ENCODE measurements at places on chromosomes 4 and X. TPM values are rescaled to one million over a fixed set of nuclear protein-coding genes. Genes with fewer than 3 reads are reported as not detected.
A peak's percentile ranks its signal among the peaks of the same experiment; 100 is the strongest.

- DNase-seq = no peak
These were observed 33.1 kb downstream of the EDNRA start for GRCh38 chr4:147513952-147514351.

NSD2 gene
- 53.5 TPM for total RNA-seq

GRCh38 chr4:37758226-37758625 lies 68.3 kb upstream of the PGM2 start:
- no peak for DNase-seq

- DNase-seq = no peak
These were observed 100.2 kb downstream of the FIP1L1 start for GRCh38 chr4:53477636-53478035.

GRCh38 chrX:49079489-49080428 lies at the start of gene WDR45:
TSS of gene WDR45 (minus strand) at chrX:49079887. CDS start at chrX:49078095, 1,792 bp downstream.
- DNase-seq = peak; percentile 73

- no peak for DNase-seq
These were observed 393.0 kb upstream of the GNPDA2 start for GRCh38 chr4:45119376-45119775.

JCHAIN gene
- total RNA-seq = 1.3 TPM

DNA sequence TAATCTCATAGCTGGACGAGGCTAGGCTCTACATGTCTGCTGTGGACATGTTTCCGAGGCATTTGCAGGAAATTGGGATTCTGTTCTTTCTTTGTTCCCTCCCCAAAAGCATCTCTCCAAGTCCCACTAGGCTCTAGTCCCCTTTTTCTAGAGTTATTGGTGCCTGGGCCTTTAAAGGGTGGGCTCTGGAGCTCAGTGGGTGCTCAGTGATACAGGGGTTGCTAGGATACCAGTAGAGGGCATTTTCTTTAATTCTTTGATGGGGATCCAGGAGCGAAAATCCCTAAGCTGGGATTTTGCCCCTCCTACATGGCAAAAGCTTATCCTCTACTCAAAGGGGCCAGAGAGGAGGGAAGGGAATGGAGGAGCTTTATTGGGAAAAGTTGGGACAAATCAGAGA lies 34.2 kb downstream of the ARHGEF9 start:
- no peak for DNase-seq

DNA sequence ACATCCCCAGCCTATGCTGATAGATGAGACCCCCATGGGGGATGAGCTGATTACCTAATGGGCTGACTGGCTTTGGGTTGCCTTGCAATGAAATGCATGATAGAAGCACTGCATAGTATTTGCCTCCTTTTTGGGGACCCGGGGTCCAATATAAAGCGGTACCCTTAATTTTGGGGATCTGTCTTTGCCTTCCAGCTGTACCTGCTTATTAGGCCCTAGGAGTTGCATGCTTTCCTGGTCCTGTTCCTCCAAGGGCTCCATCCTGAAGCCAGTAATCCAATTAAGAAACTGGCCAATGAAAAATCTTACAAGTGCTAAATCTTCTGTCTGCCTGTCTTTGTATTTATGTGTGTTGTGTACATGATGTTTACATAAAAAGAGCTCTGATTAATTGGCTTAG lies 791.6 kb downstream of the TRIML1 start:
- no peak for DNase-seq

SMARCA1 gene
- total RNA-seq = 48.5 TPM

UGT2A1 gene
- not detected for total RNA-seq

ADGRL3 gene
- not detected for total RNA-seq

RTL5 gene
- 0.90 TPM for total RNA-seq

- no peak for DNase-seq
These were observed 1.7 kb upstream of the STIM2 start for GRCh38 chr4:26858947-26859401.

DNA sequence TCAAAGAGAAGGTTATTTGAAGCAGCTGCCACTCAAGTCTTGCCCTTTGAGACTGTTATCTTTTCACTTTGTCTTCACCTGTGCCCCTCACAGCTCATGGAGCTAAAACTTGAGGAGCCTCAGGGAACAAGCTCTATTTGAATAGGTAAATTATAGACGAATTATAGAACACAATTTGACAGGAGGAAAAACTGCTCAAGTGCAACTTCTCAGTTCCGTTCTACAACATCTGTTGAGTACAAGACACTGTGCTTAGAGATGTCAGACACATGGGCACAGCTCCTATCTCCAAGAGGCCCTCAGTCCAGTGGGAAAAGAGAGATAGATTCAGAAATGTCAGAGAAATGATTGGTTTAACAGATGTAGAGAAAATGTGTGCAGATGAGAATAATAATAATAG lies 5.1 kb downstream of the PPP1R2C start:
- DNase-seq = no peak

GRCh38 chr4:146482788-146483187 lies 39.0 kb downstream of the SLC10A7 start:
- DNase-seq = no peak

SPANXB1 gene
- total RNA-seq = 2.2 TPM

- peak; percentile 72 for DNase-seq
These were observed 57.0 kb upstream of the GRPEL1 start for GRCh38 chr4:7124689-7125442.

GPR50 gene
- not detected for total RNA-seq

MID2 gene
- 14.2 TPM for total RNA-seq

GRCh38 chr4:77773101-77773500 lies 46.1 kb downstream of the CNOT6L start:
- DNase-seq = no peak

APELA gene
- total RNA-seq = 0.10 TPM

SSX1 gene
- not detected for total RNA-seq

DNA sequence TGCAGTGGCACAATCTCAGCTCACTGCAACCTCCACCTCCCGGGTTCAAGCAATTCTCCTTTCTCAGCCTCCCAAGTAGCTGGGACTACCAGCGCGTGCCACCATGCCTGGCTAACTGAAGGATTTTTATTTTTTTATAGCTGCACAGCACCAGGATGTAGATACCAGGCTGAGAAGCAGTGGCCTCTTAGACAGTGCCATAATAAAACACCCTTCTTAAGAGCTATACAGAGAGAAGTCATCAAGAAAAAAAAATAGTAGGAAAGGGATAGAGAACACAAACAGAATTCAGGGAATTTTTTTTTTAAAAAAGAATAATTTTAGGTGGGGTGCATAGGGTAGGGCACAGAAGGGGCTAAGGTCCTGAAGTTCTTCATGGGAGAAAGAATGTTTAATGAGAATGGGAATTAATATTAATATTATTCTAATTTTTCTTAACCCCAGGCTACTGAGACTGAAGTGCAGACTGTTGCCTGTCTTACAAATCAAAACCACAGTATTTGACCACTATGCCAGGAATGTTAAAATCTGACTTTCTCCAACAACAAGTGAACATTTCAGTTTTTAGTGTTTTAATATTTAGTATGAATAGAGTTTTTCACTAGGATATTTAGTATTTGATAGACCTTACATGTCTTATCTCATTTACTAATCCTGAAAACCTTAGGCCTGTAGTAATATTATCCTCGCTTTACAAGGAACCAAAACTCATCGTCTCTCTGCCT lies 146.7 kb downstream of the KCNIP4 start:
- DNase-seq = no peak

DNA sequence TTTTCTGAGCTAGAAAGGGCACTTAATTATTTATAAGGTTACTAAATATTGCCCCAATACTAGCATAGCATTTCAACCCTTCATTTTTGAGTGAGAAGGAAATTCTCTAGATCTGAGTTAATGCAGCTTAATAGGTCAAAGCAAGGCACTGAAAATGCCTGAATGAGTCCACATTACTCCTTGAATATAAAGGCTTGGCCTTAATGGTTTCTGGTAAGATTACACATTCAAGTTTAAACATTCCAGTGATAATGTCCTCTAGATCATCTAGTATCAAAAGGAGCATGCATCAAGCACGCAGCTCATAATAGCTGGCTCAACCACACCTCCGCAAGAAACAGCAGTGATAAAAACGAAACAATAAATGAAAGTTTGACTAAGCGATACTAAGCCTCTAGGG lies 87.5 kb downstream of the SPANXN3 start:
- no peak for DNase-seq

CSAG3 gene
- total RNA-seq = 3.3 TPM

GRCh38 chr4:83440148-83440814 lies 15.3 kb downstream of the HELQ start:
- DNase-seq = no peak

DNA sequence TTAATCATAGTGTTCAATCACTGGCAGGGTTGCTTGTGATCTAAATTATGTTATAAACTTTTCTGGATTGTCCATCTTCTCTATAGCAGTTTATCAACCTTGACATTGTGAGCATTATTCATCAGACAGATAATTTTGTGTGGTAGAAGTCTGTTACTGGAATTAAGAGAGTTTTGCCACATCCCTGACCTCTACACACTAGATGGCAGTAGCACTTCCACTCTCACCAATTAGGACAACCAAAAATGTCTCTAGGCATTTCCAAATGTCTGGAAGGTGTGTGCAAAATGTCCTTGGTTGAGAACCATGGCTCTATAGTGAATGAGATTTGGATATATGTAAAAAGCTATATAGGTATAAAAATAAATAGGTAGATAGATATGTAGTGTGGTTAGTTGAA lies 324.1 kb upstream of the FAM47C start:
- no peak for DNase-seq

GRCh38 chrX:10566716-10567097 lies 53.7 kb downstream of the MID1 start:
- no peak for DNase-seq

CAMK2D gene
- total RNA-seq = 22.6 TPM

RIPPLY1 gene
- total RNA-seq = not detected

DNA sequence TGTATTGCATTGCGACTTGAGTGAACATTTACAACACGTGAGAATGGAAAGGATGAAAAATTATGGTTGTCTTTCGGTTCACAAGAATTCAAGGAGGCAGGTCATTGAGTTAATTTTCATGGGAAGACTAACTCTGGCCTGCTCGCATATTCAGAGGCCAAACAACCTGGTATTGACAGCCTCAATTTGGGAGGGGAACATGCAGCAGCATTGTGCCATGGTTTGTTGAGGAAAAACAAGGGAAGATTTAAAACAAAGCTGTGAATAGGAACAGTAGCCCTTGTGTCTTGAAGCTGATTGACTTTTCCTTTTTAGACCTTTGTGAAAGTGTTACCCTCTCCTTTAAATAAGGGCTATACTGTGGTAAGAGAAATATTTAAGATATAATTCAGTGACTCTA lies 31.9 kb downstream of the FAT4 start:
- DNase-seq = no peak

DNA sequence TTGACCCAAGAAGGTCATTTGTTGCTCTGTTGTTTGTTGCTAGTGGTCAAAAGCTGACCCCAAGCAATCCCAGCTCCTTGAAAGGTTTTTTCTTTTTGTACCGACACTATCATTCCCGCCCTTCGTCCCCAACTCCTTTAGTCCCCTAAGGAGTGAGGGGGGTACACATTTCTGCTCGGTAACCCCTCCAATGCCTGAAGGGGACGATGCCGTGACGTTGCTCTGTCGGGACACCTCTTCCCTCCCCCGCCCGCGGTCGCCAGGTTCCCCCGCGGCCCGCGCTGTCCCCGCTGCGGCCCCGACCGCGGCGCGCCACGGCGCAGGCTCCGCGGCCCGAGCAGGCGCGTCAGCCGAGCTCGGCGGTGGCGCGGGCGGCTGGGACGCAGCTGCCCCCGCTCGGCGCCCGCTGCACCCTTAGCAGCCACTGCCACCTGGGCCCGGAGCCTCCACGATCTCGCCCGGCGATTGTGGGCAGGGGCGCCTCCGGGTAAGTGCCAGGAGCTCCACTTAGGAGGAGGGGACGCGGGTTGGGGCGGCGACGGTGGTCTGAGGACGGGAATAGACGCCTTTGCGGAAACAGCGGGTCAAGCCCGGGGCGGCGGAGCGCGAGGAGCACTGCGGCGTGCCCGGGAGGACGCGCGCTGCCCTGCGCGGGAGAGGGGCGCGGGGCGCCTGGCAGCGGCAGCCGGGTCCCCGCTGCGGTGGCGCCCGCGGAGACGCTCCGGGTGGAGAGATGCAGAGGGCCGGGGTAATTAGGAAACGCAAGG lies at the start of gene GLRB:
Gene GLRB, plus strand, starts transcription at position 340 of the 767 bp plus-strand sequence. CDS start 1,875 bp downstream, outside the sequence.
- peak; percentile 2 for DNase-seq

GPR173 gene
- total RNA-seq = 0.72 TPM

USP17L25 gene
- not detected for total RNA-seq

DNA sequence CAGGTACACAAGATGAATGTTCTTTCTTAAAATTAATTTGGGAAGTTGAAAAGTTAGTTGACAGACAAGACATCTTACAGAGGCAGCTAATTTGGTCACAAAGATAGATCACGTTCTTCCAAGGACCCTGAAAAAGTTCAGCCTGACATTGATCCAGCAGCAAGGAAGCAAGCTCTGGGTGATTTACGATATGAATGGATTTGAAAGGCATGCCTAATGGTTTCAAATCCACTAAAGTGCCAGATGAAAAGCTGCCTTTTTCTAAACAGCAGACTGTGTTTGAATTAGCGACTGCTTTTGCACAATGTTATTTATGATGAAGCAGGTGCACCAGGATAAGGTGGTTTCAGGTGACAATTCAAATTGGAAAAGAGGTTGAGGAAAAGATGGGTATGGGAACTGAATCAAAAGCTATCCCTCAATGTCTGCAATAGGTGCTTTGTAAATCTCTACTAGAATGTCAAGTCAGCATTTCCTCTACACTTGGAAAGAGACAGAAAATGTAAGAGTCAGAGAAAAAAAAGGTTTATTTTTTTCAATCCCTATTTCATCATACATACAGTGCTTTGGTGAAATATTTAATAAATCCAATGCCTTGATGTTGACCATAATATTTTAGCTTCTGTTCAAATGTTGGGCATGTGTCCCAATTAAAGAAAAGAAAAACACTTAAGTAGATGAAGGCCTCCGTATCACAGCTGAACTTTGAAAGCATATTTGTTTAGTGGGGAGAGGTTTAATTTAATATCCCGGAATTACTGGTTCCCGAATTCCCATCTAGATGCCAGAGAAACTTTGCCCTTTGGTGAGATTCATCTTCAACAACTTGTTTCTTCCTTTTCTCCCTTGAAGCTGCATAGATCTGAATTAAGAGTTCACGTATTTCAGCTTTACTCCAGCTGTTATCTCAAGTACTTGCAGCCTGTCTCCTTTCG lies 6.0 kb downstream of the RASGEF1B start:
- DNase-seq = no peak

RBM46 gene
- total RNA-seq = not detected

GRCh38 chr4:4541040-4541631 lies 712 bp downstream of the STX18 start:
- DNase-seq = peak; percentile 33

DNA sequence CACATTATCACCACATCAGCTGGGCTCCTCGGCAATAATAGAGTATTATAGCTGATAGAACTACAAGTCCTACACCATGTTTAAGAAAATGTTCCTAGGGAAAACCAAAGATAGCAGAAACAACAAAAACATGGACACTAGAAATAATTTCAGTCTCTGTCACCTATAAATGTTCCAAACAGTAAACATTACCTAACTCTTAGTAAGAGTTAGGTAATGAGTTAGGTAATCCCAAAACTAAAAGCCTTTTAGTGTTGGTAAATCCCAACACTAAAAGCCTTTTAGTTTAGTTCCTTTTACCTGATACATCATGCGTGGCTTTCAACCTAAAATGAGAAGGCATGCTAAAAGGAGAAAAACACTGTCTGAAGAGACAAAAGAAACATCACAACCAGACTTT lies 35.5 kb downstream of the MAGED2 start:
- no peak for DNase-seq
